Activated gamma-delta T cell treated with anti-CD3 and anti-CD28 coated beads, Interleukin-2, amount 50 U/mL, for 16 hours (primary cell): ENCODE measurements at places on chromosomes 2 and 18.

DNA sequence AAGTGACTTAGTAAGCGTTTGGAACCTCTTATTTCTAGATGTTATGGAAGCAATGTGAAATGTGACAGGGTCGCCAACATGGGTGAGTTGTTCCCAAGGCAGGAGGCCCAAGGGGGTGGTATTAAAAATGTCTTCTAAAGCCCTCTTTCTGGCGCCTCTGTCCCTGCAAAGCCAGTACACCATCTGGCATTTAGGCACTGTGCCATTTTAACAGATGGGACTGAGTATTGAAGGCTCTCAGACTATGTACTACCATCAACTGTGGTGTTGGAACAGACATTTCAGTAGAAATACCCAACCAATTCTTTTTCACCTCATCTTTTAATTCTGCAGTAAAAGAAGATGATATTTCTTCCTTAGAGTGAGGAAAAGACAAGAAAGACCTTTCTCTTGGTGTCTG is 384.5 kb upstream of the MMADHC start:
- DNase-seq = no peak

- no peak for DNase-seq
Observed at GRCh38 chr2:12106440-12107080, 360.1 kb downstream of the LPIN1 start.

DNA sequence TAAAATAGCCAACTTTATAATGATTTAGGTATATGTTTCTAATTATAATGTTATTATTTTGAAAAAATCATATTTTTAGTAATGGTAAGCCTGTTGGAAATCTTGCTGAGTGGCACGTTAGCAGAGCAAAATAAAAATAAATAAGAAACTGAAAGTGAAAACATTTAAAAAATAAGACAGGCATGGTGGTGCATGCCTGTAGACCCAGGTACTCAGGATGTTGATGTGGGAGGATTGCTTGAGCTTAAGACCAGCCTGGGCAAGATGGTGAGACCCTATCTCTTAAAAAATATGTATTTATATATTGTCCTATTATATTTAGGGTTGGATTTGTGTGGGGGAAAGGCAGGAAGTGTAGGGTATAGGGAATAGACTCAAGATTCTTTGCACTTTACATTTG is 15.8 kb upstream of the ANKRD12 start:
- DNase-seq = no peak

DNA sequence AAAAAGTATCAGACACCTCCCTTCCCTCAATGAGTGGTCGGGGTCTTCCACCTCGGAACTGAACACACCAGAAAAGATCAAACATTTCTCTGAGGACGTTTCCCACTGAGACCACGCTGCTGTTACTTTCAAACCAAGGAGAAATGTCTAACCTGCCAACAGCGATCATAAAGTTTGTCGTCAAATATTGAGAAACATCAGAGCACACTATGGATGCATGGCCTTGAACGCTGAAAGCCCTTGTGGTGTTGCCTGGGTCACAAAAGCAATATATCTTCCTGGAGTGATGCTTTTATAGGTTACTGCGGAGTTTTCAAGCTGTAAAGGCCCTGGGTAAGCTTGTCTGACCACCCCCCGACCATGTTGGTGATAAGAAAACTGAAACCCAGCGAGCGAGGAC is 70.2 kb upstream of the ID2 start:
- DNase-seq = no peak

DNA sequence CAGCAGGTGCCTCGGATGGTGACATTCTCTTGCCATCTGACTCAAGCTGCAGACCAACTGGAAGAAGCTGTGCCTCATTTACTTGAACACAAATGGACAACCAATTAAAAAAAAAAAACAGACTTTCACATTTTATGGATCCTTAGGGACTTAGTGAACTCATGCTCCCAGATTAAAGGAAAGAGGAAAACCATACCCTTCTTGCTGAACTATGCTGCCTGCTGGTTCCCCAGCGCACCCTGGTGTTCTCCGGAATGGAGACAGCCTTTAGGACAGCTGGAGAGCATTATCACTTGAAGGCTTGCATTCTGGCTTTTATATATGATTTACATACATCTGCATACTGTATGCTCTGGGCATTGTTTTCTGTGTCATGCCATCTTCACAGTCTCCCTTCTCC is 370.7 kb downstream of the SLC4A3 start:
- DNase-seq = no peak
